ENCODE measurements at places on chromosomes 7 and 10.
A peak's percentile ranks its signal among the peaks of the same experiment; 100 is the strongest.

DNA sequence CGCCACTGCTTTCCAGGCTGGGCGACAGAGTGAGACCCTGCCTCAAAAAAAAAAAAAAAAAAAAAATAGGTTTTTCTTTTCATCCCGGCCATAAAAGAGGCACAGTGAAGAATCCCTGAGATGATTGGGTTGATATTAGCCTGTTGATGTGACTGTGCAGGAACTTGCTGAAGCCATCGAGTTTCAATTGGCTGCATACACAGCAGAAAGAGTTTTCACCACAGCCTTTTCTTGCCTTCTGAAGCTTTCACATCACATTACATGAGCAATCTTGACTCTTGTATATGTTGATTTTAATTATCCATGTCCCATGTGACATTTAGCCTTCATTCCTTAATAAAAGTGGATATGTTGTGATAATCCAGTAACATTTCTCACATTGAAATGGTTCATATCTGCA is 14.9 kb upstream of the PLXDC2 start:
- DNase-seq, result no peak

GRCh38 chr10:122646511-122647382 is 52.9 kb downstream of the C10orf120 start:
- no peak for DNase-seq

GRCh38 chr7:47407821-47408674 is 173.9 kb downstream of the TNS3 start:
- DNase-seq, result no peak

- DNase-seq, result no peak
These were observed 26.6 kb downstream of the MKX start for GRCh38 chr10:27719052-27719451.

DNA sequence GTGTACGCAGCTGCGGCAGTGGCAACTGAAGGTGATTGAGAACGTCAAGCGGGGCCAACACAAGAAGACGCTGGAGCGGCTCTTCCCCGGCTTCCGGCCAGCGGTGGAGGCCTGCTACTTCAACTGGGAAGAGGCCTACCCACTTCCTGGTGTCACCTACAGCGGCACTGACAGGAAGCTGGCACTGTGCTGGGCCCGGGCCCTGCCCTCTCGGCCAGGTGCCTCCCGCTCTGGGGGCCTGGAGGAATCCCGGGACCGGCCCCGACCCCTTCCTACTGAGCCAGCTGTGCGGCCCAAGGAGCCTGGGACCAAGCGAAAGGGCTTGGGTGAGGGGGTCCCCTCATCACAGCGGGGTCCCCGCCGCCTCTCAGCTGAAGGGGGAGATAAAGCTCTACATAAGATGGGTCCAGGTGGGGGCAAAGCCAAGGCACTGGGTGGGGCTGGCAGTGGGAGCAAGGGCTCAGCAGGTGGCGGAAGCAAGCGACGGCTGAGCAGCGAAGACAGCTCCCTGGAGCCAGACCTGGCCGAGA is 6.5 kb downstream of the ZSWIM8 start:
- no peak for DNase-seq

DNA sequence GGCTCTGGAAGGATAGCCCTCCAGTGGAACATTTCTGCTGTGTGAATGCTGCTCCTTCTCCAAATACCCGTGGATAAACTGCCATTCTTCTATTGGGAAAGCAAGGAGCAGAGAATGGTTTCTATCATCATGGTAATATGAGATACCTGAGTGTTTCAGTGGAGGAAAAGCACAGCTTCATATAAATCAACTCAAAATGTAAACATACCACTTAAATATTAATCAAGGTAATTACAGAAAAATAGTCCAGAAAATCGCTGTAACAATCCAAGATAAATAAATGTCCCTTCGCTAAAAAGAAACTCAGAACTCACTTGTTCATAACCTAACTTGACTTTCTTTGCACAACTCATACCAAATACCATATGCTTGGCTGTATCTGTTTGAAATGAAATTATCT is 635.8 kb downstream of the PARD3 start:
- no peak for DNase-seq

- no peak for DNase-seq
These were observed 173.2 kb downstream of the RTKN2 start for GRCh38 chr10:62095181-62096122.

DNA sequence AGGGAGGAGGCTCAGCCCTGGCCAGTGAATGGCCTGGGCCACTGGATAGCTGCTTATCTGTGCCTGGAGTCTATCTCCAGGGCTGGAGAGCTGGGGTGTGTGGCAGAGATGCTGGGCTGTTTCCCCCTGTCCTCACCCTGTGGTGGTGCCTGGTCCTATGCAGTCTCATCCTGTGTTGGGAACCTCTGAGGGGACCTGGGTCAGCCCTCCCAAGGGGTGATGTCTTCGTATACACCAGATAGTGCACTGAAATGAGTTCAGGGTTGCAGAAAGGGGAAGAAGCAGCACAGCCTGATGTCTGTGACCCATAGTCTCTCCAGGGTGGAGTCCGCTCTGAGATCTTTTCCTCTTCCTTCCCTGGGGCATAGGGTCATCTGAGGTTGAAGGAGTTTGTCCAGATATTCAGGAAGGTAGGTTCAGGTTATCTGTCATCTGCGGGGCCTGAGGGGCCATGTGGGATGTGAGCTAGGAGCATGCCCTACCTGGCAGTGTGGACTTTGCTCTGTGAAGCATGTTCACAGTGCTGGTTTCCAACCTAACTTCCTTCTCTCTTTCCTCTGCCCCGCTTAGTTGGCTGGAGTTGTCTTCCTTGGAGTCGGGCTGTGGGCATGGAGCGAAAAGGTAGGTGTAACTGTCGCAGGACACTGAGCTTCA is 33.4 kb upstream of the SH2D4B start:
- peak; percentile 63 for DNase-seq

DNA sequence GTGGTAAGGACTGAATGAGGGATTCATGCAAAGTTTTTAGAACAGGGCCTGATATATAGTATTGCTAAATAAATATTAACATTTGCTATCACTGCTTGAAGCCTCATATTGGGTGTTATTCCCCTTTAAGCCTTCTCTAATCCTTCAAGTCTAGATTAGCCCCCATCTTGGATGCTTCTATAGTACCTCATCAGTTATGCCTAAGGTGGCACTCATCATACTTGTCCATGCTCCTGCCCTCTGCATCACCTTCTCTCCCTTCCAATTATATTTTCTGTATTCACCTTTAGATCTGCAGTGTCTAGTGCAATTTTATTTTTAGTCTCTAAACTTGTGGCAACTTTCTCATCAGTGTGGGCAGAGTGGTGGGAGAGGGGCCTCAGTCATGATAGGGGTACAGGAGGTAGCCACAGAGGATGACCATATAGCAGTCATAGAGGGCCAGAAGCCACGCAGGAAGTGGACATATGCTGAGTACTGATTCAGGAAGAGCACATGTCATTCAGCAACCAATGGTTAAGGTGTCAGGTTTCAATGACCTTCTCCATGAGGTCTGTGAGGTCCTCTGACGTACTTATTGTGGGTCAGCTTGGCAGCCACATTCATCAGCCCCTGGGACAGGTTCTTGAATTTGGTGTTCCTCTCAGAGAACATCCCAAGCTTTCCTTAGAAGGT is 2.5 kb downstream of the ENTPD1 start:
- no peak for DNase-seq

GRCh38 chr10:78906734-78907390 is 161.9 kb upstream of the ZMIZ1 start:
- no peak for DNase-seq

DNA sequence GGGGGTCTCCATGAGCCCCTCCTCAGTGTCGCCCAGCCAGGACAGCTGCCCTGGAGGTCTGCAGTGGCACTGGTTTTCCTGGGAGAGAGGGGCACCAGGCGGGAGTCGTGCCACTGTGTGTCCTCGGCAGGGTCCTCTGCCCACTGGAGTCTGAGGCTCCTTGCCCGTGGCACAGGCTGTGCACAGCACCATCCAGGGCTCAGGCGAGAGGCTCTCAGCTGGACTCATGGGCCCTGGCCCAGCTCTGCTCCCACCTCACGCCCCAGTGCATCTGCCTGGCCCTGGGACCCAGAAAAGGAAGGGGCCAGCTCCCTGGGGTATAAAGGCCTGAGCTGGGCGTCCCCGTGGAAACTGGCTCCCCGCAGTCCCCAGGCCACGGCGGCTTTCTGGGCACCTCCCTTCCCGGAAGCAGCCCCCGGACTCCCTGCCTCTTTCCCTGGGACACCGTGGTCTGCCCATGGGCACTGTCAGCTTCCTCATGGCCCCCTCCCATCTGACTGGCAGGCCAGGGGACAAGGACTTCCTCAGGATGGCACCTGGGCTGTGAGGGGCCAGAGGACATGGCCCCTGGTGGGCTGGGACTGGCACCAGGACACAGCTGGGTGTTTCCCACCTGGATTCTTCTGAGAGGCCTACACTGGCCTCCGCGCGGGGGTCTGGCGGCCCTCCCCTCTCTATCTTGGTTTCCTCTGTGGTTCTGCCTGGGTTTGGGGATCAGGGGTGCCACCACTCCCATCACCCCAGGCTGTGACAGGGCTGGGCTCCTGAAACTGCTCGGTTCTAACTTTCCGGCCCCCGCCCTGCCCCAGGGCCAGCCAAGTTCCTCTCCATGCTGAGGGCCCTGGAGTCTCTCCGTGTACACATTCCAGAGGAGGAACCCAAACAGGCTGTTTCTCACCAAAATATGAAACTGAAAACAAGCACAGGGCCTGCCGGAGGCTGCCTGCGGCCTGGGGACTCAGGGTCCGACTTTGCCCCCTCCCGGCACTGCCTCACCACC is 5.5 kb downstream of the FOXL3 start:
- no peak for DNase-seq

GRCh38 chr7:151481650-151482505 is 37.8 kb downstream of the RHEB start:
- DNase-seq, result no peak

- peak; percentile 12 for DNase-seq
These were observed 23.7 kb downstream of the GBF1 start for GRCh38 chr10:102269017-102269416.

DNA sequence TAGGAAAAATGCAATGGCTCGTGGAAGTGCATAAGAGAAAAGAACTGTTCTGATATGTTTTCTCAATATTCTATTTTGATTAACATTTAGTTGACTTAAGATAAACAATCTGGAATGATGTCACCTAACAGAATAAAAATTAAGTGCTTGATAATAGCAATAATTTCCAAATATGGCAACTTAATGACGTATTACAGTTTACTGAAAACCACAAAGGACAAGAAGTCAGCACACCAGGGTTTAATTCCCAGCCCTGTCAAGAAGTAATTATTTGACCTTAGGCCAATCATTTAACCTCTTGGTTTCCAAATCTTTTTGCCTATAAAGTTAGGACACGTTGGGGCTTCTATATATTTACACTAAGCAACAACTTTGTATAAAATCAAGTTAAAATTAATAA is 95.7 kb downstream of the CABCOCO1 start:
- no peak for DNase-seq

GRCh38 chr10:62926407-62926806 is 110.2 kb upstream of the EGR2 start:
- DNase-seq, result no peak

- no peak for DNase-seq
These were observed 182.5 kb downstream of the KMT2E start for GRCh38 chr7:105196473-105196872.

DNA sequence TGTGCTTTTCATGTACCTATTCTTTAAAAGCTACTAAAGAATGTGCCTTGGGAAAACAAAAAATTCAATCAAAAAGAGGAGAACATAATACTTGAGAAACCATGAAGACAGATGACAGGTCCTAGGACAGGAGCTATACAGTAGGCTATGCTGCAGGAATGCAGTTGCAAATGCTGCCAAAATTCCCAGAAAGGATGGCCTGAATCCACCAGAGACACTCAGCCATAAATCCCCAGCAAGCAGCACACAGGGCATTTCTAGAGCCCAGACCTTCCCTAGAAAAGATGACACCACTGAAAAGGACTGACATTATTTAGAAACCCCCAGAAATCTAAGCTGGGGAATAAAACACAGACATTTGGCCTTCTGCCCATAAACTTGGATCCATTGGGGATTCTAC is 237.3 kb downstream of the C7orf25 start:
- no peak for DNase-seq

DNA sequence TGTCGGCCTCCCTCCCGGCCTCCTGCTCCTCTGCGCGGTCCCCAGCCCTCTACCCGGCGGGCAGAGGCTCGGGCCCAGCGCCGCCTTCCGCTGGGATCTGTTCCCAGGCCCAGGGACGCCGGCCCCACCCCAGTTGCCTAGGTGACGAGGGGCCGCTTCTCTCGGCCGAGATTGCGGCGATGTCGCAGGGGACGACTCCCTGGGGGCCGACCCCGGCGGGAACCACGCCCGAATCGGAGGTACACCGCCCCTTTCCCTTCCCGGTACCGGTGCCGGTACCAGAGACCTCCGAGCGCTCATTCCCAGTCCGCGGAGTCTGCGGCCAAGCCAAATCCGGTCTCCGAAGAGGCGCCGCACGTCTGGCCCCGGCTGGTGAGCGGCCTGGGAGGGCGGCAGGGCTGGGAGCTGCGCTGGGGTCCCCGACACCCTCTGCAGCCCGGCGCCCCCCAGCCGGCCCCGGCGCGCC is at the start of gene CABCOCO1:
CABCOCO1 (plus strand) TSS at position 136 of the 466 bp plus-strand sequence; CDS start at position 180, 44 bp downstream.
- DNase-seq, result no peak

- peak; percentile 27 for DNase-seq
These were observed 7.6 kb downstream of the SNX8 start for GRCh38 chr7:2306688-2307087.

DNA sequence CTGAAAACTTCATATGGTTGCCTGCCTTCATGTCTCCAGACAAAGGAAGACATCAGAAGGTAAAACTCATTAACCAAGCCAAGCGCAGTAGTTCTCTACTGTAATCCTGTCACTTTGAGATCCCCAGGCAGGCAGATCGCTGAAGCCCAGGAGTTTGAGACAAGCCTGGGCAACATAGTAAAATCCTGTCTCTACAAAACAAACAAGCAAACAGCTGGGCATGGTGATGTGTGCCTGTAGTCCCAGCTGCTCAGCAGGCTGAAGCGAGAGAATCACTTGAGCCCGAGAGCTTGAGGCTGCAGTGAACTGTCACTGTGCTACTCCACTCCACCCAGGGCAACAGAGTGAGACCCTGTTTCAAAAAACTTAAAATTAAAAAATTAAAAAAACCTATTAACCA is 467.4 kb upstream of the SORCS1 start:
- no peak for DNase-seq

DNA sequence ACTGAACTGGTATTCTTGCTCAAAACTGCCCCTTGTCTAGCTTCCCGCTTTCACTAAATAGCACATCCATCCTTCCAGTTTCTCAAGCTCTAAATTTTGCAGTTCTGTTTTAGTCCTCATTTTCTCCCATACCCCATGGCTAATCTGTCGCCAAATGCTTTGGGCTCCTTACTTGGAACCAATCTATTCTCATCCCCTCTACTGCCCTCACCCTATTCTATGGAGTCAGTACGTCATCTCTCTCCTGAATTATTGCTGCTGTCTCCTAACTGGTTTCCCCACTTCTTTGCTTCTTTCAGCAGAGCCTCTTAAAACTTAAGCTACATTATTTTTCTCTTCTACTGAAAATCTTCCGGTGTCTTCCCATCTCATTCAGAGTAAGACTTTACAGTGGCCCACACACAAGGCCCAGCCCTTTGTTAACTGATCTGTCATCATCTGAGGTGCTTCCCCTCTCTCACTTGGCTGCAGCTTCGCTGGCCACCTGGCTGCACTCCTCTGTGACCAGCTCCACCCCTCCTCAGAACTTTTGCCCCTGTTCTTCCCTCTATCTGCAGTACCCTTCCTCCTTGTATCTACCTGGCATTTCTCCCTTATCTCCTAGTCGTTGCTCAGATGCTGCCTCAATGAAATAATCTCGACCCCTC is 9.9 kb downstream of the STARD3NL start:
- no peak for DNase-seq

All from inflammatory macrophage treated with lipopolysaccharide for 1 hour (primary cell).